ENCODE measurements at places on chromosomes 2 and 18.

DNA sequence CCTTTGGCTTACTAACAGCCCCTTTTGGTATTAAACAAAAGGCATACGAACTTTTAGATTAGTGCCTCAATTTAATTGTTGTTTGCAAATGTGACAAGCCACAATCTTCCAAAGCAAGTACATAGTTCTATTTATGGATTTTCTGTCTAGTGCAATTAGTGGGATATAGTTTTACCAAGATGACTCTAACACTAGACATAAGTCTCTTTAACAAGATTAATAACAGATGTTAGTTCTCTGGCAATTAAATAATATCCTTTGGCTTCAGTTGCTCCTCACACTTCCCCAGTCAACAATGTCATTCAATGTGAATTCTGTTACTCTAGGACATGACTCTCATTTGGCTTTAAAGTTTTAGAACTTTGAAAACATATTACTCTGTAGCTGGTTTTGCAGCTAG is 16.7 kb upstream of the MC4R start:
- no peak for DNase-seq

- no peak for DNase-seq
These were observed 58.6 kb upstream of the DOCK10 start for GRCh38 chr2:225100856-225101294.

DNA sequence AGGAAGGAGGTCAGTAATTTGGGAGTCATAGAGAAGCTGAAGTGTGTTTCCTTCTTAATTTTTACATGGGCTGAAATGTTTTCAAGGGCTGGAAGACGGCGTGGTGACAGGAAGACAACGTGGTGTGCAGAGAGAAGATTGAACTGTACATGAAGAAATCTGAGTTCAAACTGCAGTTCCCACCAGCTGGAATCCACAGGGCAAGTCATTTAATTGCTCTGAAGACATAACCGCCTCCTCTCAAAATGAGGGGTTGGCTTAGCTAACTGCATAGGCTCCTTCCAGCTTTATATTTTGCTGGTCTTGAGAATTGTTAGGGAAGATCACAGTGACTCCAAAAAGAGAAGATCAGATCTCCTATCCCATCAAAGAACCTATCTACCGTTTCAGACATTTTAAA is 103.9 kb downstream of the SLC8A1 start:
- DNase-seq: no peak

DNA sequence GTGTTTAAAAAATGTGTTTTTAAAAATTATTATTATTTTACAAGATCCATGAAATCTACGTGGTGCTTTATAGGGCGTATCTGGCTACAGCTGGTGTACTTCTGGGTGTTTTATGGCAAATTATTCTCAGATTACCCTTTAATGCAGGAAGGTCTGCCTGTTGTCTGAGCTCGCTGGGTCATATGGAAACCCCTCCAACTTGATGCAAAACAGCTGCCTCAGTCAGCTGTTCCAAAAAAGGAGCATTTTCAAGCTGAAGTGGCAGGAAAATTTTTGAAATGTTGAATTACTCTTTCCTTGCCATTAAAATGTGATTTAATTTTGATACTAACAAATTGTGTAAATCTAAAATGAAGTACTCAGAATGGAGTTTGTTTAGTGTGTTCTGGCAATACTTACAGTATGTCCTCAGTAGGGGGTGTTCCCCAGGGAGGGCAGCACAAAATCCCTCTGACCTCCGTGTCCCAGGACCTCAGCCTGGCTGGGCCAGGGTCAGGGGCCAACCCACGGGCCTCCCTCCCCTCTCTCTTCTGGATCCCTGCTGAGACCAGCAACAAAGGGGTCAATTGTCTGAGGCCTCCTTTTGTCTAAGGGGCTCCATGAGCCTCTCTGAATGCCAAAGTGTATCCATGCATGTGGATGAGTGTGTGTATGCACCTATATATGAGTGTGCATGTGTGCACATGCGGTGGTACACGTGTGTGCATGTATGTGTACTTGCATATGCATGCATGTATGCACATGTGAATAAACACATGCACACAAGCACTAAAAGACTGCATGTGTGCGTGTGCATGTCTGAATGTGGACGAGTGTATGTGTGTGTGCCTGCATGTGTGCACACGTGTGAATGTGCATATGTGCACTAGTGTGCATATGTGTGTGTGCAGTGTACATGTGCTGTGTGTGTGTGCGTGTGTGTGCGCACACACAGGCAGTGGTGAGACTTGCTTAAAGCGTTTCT is 105.4 kb downstream of the ACOXL start:
- no peak for DNase-seq

DNA sequence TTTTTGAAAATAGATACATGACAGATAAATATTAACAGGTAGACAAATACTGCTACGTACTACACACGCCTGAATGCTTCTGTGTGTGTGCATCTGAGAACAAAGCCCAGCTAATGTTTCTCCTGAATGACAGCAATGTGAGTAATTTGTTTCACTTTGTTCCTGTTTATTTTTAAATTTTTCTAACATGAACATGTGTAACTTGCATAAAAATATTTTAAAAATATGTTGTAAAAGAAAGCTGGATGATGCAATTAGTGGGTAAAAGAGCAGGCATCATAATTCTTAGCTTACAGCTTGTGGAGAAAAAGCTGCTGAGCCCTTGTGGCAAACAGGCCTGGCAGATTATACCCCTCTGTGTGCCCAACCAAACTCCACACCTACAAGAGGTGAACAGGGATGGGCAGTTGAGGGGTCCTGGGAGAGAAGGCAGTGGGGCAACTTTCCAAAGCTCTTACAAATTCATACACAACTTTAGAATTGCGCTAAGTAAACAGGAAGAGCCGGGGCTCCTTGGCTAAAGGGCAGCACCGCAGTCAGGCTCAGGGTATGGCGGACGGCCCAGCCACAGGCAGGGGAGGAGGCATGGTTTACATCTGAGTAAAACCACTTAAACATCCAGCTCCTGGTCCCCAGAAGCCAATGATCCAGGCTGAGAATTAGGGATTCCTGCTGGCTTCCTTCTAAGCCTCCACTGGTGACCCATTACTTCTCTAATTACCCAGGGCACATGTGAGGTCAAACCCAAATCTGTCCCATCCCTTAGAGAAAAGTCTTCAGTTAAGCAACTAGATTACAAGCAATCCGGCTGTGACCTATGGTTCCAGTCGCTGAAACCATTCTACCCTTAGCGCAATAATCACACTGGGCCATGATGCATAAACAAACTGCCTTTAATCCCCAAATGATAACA is 14.0 kb downstream of the PXDN start:
- no peak for DNase-seq
